Endodermal cell (in vitro differentiated cells): ENCODE measurements at places on chromosomes 1 and 21. TPM values are rescaled to one million over a fixed set of nuclear protein-coding genes. Genes with fewer than 3 reads are reported as not detected.

DNA sequence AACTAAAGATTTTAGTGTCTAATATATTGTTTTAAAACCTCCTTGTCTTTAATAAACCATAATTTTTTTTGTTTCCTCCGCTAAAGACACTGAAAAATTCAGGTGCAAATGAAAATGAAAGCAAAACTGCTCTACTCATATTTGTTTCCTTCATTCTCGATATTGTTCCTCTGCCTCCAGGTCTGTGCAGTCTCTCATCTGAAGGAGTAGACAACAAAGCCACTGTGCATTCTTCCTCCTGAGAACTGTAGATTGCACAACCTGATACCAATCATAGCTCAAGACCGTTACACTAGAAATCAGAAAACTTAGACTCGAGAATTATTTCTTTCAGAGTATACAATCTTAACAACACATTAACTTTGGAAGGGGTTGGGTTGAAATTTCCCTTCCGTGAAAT, 373.1 kb upstream of the CXADR start:
- H3K27ac ChIP-seq: no peak overlapping the region
- no peak for DNase-seq
- no peaks in the 10 kb centered on the region for H3K36me3 ChIP-seq
- H3K27me3 ChIP-seq: no peaks in the 10 kb centered on the region
- no peak overlapping the region for H3K4me3 ChIP-seq
- no peaks in the 10 kb centered on the region for H3K4me1 ChIP-seq

DNA sequence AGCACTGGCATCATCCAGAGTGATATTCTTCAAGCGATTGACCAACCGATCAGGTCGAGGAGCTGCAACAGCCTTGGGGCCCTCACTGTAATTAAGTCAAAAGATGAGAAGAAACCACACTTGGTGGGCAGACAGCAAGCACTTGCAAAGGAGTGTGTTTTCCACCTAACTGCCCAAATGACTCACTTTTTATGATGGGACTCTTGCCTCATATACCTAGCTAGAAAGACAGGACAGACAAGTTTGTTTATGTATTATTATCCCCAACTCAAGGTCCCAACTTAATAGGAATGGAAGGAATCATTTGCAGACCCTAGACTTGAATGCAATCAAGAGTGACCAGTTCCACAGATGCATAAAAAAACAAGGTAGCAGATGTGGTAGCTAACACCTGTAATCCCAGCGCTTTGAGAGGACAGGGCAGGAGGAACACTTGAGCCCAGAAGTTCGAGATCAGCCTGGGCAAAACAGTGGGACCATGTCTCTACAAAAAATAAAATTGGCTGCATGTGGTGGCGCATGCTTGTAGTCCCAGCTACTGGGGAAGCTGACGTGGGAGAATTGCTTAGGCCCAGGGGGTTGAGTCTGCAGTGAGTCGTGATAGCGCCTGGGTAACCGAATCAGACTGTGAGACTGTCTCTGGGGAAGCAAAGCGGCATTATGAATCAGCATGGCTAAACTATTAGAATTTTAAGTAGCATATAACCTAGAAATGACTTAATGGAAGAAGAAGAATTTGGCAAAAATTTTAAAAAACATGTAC, 2.3 kb upstream of the NRAS start:
- H3K27me3 ChIP-seq: no peaks in the 10 kb centered on the region
- peaks cover 5% of the 10 kb centered on the region for H3K4me1 ChIP-seq
- no peak overlapping the region for H3K4me3 ChIP-seq
- DNase-seq: no peak
- peaks cover 84% of the 10 kb centered on the region for H3K36me3 ChIP-seq
- no peak overlapping the region for H3K27ac ChIP-seq

DNA sequence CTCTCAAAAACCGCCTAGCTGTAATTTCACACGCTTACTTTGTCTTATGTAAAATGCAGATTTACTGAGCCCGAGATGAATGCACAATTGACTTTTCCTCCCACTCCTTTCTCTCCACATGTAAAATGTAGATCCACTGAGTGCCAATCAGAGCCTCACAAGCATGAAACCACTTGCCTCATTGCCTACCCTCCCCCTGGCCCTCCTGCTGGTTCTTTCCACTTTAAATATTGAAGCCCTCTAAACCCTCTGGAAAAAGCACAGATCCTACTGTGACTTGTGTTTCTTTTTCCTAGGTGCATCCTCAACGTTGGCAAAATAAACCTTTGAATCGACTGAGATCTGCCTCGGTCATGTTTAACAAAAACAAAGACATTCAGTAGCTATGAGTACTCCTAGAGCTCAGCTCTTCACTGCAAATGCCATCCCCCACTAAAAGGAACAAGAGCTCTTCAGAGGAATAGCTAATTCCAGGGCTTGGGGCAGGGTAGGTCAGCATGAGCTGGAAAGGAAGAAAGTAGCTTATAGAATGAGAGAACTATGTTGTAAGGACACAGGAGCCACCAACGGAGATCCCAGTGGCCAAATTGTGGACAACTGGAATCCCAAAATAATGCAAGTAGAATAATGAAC, 365.5 kb upstream of the RUNX1 start:
- H3K36me3 ChIP-seq: no peaks in the 10 kb centered on the region
- no peak overlapping the region for H3K4me3 ChIP-seq
- no peak overlapping the region for H3K27ac ChIP-seq
- no peaks in the 10 kb centered on the region for H3K4me1 ChIP-seq
- DNase-seq: no peak
- H3K27me3 ChIP-seq: no peaks in the 10 kb centered on the region

DNA sequence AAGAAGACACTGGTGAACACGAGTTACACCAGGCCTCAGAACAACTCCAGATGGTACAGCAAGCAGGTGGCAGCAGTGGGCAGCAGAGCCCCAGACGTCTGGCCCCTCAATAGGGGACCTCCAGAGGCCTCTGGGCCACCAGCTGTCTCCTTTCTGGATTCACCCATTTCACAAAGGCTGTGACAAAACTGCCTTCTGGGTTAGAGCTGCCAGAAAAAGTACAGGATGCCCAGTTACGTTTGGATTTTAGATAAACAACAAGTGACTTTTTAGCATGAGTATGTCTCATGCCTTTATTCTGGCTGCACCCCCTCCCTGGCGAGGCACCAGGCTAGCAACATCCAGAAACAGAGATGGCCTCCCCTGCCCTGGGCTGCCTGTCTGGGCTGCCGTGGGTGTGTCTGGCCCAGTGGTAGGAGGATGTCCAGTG, 30.1 kb downstream of the ITPKB start:
- peak overlapping the region; percentile 59 for H3K27ac ChIP-seq
- no peaks in the 10 kb centered on the region for H3K27me3 ChIP-seq
- peaks cover 3% of the 10 kb centered on the region for H3K4me1 ChIP-seq
- H3K36me3 ChIP-seq: peaks cover 23% of the 10 kb centered on the region

DNA sequence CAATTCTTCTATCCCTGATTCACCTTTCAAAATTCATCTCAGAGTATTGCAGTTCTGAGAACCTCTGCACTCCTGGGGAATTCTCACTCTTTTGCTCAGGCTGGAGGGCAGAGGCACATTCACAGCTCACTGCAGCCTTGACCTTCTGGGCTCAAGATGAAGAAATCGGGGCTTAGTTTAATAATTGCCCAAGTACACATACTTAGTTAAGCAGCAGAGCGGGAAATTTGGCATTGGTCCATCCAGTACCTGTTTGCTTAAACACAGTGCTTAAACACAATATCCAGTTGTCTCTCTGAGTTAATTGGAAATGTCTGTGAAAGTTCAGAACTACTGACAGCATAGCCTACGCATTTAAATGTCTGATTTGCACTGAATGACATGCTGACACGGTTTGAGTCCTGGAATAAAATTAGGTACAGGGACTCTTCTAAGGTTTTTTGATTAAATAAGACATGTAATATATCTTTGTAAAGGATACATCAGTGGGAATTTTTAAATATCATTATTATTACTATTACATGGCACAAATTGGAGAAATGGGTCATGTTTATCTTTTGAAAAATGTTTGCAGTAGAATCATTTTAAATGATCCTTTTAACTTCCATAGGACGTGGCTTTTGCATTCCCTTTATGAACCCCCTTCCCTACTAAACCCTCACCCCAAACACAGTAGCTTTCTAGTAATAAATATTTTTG, 337.4 kb downstream of the SRGAP2C start:
- no peak overlapping the region for H3K4me3 ChIP-seq
- no peak overlapping the region for H3K27ac ChIP-seq
- no peaks in the 10 kb centered on the region for H3K27me3 ChIP-seq
- no peaks in the 10 kb centered on the region for H3K4me1 ChIP-seq
- no peak for DNase-seq
- H3K36me3 ChIP-seq: no peaks in the 10 kb centered on the region

SPSB1 gene
- 20.0 and 20.4 TPM in 2 replicates for total RNA-seq

RHEX gene
- not detected in 3 replicates for total RNA-seq

CAMK2N1 gene
- total RNA-seq: 6.0 to 16.2 TPM (median 13.4 TPM) in 3 replicates

CR2 gene
- total RNA-seq: 0.48 and 0.52 TPM in 2 replicates

SPATA1 gene
- total RNA-seq: 1.6 to 2.7 TPM (median 1.9 TPM) in 3 replicates
